ENCODE measurements at places on chromosomes 5 and 9.

DNA sequence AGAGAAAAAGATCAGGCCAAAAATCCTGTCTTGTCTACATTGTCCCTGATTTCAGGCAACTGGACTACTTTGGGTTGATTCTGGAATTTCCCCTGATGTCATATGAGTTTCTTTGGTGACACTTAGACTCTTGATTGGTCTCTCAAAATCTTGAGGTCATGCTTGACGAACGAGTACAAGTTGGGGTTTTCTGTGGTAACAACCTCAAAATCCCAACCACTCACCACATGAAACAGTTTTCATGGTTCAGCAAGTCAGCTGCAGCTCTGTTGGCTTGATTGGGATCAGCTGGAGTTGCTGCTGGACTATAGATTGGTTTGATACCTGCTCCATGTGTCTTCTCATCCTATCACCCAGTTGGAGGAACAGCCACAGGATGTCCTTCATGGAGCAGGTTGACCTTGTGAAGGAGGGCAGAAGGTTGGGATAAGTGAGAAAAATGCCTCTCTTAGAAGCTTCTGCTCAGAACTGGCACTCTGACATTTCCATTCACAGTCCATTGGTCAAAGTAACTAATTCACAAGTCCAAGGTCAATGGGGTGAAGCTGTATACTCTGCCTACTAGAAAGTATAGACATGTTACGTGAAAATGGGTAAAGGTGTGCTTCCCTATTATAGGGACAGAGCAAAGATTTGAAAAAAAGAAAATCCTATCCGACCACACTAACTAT, 284.5 kb downstream of the SH3GL2 start:
- DNase-seq: no peak

- DNase-seq: no peak
Observed at GRCh38 chr5:180739271-180739670, 587 bp downstream of the OR2Y1 start.

DNA sequence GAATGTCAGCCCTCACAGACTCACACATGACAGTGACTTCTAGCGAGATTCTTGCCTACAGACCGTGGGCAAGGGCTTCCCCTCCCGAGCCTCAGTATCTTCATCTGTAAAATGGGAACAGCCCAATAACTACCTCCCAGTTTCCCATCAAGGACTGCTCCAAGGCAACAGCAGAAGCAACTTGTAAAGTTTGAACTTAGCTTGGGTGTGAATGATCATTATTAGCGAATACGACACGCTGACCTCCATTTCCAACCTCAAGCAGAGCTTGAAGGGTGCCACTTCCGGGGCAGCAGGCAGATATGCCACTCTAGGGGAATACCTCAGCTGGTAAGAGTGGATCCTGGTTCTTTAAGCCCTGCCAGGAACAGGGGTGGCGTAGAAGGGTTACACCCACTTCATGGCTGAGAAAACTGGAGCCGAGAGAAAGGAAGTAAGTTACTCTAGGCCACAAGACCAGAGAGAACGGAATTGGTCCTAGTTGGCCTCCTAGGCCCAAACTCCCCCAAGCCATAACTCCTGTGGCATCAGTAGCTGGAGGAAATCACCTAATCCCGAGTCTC, 2.0 kb downstream of the RNF44 start:
- DNase-seq: peak; percentile 81

DNA sequence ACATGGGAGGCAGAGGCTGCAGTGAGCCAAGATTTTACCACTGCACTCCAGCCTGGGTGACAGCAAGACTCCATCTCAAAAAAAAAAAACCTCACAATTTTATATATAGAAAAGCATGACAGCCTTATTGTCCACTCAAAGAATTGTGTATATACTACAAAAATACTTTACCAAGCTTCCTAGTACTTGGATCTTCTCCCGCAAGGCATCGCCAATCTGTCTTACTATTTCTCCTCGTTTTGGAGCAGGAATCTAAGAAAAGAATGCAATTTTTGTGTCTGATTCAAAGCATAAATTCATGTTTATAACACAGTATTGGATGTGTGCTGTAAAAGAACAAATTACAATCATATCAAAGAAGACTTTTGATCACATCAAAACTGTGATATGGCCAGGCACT, 11.3 kb downstream of the ALDH7A1 start:
- DNase-seq: no peak

- no peak for DNase-seq
Observed at GRCh38 chr5:1402611-1403255, 42.5 kb downstream of the SLC6A3 start.

DNA sequence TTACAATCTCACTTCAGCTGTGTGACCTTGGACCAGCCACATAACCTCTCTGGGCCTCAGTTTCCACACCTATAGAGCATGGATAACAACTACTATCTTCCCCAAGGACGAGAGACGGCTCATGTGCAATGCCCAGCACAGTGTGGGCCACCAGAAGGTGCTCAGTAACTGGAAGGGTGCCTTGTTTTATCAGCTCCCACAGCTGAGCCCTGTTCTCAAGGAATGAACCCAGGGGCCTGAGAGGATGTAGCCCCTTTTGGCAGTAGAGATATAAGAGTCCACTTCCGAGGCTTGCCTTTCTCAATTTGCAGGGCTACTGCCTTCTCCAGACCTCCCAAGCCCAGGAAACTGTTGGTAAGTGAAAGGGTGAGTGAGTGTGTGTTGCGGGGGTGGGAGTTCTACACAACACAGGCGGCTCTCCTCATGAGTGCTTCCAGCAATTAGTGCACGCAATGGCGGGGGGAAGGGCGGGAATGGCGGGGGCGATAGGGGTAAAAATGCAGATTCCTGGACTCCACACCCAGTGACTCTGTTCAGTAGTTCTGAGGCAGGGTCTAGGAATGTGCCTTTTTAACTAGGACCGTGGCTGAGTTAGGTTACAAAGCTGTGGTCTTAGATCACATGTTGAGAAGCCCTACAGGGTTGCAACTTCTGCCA, 185.1 kb downstream of the FSTL4 start:
- no peak for DNase-seq

GRCh38 chr5:16934123-16934522, 2.0 kb downstream of the MYO10 start:
- peak; percentile 75 for DNase-seq

DNA sequence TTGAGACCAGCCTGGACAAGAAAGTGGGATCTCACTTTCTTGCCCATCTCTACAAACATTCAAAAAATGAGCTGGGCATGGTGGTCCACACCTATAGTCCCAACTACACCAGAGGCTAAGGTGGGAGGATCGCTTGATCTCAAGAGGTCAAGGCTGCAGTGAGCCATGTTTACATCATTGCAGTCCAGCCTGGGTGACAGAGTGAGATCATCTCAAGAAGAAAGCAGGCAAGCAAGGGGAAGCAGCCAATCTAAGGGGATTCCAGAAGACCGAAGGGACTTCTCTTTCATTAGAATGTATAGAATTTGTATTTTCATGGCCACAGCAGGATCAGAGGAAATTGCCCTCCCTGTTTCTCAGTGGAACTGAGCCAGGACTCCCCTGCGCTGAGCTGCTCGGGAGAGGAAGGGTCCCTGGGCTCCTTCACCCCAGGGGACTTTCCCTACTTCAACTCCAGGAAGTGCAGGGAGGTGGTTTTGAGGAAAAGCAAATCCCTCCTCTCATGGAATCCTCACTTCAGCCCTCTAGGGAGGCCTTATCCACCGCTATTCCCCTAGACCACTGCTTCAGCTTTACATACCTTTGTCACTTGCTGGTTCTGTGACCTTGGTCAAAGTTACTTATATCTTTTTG, 12.1 kb downstream of the WWC1 start:
- no peak for DNase-seq

DNA sequence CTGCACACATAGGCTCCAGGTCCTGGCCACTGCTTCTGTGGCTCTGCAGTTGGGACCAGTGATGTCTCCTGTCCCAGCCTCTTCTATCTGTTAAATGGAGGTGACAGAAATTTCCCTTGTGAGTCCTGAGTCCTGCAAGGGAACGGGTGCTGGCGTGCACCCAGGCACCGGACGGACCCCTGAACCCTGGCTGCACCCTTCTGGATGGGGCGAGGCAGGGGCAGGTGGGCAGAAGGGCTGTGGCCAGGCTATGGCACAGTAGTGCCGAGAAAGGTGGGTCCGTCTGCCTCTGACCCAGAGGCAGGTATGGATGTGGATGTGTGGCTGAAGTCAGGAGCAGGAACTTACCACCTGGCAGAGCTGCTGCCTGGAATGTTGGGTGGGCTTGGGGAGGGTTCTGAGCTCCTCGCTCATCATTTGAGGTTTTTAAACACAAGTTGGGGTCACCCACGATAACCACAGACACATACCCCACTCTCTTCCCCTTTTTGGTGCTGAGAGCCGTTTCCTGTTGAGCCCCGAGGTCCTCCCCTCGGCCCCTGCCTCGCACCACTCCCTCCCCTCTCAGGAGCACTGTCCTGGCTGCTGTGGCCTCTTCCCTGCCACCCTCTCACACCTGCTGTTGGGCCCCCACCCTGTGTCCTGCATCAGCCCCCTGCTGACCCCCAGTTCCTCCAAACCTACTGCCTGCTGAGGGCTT, 82.0 kb downstream of the COL5A1 start:
- peak; percentile 22 for DNase-seq

DNA sequence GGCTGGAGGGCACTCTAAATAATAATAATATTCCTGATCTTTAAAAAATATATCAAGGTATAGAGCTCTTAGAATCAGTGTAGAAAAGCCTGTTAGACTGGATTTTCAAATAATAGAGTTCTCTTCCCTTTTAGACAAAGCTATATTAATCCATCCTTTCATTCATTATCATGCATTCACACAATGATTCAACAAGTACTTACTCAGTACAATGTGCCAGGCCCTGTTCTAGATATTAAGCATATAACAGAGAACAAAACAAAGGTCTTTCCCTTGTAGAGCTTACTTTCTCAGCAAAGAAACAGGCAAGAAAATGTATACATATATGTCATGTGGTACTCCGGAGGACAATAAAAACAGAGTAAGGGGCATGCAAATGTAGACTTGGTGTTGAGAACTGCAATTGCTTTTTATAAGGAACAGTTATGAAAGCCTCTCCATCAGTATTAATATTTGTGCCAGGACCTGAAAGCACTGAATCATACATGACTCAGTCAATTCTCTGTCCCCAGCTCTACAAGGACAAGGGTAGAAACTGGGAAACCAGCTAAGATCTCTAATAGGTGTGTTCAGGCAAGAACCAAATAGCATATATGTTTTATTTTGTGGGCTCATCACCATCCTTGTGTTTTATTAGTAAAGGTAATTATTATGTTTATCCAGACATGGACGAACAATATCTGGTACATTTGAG, 72.2 kb downstream of the PIP5K1B start:
- peak; percentile 43 for DNase-seq

DNA sequence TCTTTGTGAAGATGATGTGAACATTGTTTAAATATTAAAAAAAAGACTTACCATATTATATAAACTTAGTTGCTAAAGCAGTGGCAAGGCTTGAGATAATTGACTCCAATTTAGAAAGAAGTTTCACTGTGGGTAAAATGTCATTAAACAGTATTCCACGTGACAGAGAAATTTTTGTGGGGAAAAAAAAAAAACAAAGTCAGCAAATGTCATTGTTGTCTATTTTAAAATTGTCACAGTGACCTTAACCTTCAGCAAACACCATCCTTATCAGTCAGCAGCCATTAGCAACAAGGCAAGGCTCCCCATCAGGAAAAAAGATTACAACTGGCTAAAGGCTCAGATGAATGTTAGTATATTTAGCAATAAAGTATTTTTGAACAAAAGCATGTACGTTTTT, 99.3 kb upstream of the CDH18 start:
- no peak for DNase-seq

DNA sequence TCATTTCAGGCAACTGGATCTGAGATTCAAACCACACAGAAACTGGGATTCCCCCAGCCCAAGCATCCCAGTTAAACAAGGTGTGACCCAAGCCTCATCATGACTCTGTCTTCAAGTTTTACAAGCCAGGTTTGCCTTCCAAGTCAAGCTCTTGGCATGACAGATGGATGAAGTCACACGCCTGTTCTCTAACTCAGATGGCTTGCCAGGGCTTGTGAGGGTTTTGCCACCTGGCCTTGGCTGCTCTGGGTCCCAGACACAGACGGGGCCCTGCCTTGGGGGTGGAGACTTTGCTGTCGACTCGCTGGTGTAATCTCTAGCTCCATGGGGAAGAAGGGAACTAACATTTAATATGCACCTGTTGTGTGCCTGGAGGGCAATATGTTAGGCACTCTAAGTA, 95.8 kb upstream of the RARS1 start:
- no peak for DNase-seq

- no peak for DNase-seq
Observed at GRCh38 chr5:83374547-83374946, 97.0 kb upstream of the VCAN start.

- DNase-seq: no peak
Observed at GRCh38 chr9:36870960-36871359, 163.1 kb downstream of the PAX5 start.

GRCh38 chr5:100757618-100758017, 145.5 kb downstream of the ST8SIA4 start:
- DNase-seq: no peak

DNA sequence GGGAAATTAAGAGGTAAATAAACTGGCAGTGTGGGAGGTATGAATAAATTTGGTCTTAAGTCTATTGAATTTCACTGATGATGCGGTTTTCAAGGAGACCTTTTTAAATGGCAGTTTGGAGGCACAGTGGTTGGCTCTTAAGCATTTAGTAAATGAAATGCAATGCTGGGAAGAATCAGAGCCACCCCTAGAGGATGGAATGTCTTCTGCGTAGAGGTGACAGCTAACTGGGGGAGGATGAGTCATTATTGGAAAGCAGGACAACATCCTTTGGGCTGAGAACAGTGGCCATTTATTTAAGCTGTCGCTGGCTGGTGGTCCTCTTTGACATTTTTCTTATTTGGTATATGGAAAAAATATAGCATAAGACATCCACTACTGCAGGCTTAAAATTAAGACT, 163.2 kb downstream of the SH3GL2 start:
- no peak for DNase-seq

DNA sequence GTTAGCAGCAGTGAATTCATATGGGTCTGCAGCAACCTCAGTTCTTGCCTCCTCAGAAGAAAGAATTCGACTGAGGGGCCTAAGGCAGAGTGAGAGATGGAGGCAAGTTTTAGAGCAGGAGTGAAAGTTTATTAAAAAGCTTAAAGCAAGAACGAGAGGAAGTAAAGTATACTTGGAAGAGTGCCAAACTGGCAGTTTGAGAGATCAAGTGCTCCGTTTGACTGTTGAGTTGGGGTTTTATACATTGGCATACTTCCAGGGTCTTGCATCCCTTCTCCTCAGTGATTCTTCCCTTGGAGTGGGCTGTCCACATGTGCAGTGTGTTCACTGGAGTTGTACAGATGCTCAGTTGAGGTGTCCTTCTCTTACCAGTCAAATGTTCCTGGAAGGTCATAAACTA, 203.6 kb downstream of the SPATA31D1 start:
- peak; percentile 13 for DNase-seq

- peak; percentile 7 for DNase-seq
Observed at GRCh38 chr5:7078901-7079300, 317.0 kb upstream of the ADCY2 start.

Measured in hematopoietic multipotent progenitor cell treated with erythropoietin and hydrocortisone succinate and interleukin-3 and kit ligand, for 6 days (in vitro differentiated cells).